NCI-H1417 treated with DMSO at 0.1 percent for 48 hours (cell line): ENCODE measurements at places on chromosomes 4 and X.

DNA sequence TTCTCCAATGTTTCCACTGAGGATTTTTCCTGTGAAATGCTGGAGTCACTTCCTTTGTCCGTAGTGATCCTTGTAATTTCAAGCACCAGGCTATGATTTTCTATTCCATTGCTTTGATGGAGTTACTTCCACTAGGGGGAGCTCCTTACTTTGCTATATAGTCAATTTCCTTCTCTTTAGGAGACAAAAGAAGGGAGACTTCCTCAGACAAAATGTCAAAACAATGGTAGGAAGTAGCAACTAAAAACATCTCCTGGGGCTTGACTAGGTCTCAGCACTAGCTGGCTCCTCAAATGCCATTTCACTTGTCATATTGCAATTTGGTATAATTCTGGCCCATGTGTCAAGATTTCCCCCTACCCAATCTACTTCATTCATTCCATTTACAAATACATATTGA lies 24.1 kb downstream of the ZCCHC12 start:
- DNase-seq = peak; percentile 48

DNA sequence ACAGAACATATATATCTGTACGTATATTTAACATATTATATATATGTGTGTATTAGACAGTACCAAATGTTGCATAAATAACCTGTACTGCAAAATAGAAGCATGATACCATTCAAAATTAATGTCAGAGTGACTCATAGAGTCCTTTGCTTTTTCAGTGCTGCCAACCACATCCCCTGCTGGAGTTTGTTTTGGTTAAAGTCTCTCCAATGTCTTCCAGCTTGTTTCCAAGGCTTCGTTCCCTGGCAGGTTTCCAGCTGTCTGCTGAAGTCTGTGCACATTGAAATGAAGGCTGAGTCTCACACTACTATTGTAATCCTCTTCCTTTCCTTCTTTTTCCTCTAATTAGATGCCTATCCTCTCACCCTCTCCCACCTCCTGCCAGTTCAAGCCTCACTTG lies 14.9 kb downstream of the NRK start:
- DNase-seq = no peak

- no peak for DNase-seq
Measured at GRCh38 chr4:159328766-159329165, 225.9 kb downstream of the RAPGEF2 start.

DNA sequence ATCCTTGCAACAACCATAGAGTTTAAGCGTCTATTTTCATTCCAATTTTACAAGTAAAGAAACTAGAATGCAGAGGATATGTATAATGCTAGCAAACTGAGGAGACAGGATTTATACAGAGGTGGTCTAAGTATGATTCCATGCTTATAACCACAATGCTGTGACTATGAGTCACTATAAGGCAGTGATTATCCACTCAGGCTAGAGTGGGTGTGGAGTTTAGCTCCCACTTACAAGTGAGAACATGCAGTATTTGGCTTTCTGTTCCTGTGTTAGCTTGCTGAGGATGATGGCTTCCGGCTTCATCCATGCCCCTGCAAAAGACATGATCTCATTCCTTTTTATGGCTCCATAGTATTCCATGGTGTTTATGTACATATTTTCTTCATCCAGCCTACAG lies 41.6 kb upstream of the EDA2R start:
- DNase-seq = no peak
